Stimulated activated CD4-positive, alpha-beta T cell treated with anti-CD3 and anti-CD28 coated beads, Interleukin-4, amount 100 ng/mL, for 48 hours (primary cell): ENCODE measurements at places on chromosomes 2 and 18.

DNA sequence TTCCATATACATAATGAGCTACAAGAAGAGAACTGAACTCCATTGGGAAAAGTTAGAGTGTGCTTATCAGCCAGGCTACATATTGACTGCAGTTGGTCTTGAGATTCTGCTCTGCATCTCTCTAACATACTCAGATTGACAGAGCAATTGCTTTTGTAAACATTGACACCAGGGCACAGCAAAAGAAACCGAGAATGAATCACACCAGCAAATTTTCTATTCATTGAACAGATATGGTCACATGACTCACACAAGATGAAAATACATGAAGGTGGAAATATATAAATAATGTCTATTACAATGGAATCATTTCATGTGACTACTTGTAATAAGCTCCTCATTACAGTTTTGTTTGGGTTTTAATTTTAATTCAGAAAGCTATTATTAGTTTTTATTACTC is 691.9 kb upstream of the TMEFF2 start:
- no peak for DNase-seq

- DNase-seq = no peak
Measured at GRCh38 chr2:230642966-230643365, 69.7 kb upstream of the CAB39 start.

GRCh38 chr2:161316701-161317100 is 8.5 kb downstream of the PSMD14 start:
- no peak for DNase-seq

GRCh38 chr18:54783139-54783538 is 45.1 kb upstream of the RAB27B start:
- no peak for DNase-seq

- no peak for DNase-seq
Measured at GRCh38 chr18:67766930-67767329, 250.4 kb upstream of the DSEL start.

- no peak for DNase-seq
Measured at GRCh38 chr18:25189391-25190185, 162.4 kb downstream of the ZNF521 start.

DNA sequence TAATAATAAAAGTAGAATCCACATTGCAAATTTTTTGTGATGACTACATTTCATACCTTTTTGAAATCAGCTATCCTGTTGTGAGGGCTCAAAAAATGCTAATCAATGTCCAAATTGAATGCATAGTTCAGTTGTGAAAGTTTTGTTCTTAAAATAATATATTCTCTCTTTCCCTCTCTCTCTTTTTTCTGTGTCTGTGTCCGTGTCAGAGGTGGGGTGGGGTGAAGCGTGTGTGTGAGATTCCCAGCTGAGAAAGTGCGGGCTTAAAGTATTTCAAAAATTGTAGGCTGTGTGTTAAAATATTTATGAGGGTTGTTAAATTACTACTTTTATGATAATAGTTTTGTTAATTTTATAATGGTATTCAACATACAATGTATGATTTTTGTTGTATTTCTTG is 388.0 kb upstream of the LRRTM4 start:
- DNase-seq = no peak

DNA sequence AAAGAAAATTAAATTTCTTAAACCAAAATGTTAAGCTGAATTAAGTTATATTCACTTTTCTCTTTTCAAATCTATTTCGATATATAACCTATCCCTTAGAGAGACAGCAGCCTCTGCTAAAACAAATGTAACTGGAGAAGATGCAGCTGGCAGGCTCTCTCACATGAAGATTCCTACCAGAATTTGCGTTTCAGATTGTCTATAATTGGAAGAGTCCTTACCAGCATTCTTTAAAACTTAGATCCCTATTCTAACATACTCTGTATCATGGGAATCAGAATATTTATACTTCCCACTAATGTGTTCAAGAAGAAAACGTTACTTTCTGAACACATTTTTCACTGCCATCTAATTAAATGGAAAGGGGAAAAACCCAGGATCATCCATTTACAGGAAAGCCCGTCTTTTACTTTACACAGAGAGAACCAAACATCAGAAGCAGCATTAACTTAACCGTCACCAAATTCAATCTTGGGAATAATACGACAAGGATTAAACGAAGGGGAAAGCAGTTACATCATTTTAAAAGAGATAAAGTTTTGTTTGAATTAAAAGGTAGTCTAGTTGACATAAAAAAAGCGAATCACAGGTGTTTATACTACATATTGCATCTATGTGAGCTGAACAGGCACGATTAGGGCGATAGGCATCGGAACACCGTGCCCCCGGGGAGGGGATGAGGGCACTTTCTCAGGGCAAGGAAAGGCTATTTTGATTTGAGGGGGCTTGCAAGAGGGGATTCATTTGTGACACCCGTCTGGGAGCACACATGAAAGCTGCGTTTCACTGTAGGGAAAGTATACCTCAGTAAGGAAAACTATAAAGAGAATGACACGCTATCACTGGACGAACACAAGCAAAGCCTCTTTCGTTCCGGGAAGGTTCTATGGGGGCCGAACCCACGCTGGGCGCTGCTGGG is 1.3 kb downstream of the PTPN2 start:
- DNase-seq = no peak

GRCh38 chr2:11822746-11823451 is 76.5 kb downstream of the LPIN1 start:
- DNase-seq = no peak

DNA sequence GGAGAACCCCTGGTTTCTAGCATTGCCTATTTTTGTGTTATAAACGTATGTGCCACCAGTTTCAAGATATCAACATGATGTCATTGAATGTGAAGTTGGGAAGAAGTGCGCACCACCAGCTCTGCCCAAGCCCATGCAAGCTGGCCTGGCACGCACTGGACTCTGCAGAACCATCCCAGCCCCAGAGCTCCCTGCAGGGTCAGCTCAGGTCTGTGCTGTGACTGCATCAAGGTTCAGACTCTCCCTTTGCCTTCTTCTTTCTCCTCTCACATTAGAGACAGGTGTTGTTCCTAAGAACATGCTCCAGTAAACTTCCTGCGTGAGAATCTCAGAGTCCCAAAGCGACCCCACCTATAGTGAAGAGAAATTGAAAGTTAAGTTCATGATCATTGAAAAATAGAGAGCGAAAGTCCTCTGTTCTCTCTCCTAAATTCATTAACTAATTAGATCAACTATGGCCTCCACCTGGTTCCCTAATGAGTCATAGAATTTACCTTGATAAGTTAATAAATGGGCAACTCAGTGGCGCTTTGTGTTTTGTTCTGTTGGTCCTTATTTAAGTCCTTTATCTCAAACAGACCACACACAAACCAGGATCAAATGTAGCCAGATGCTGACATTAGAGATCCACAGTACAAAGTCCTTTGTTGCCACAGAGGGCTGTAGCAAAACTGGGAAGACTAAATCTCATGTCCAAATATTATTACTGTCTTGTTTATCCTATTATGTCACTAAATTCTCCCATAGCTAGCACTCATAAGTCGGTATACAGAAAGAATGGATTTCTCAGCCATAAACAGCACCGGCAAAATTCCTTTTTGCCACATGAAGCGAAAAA is 432.3 kb downstream of the STK39 start:
- DNase-seq = no peak

GRCh38 chr2:14340703-14341102 is 291.8 kb upstream of the LRATD1 start:
- DNase-seq = no peak

GRCh38 chr18:77042583-77042982 is 90.0 kb downstream of the MBP start:
- no peak for DNase-seq

- DNase-seq = no peak
Measured at GRCh38 chr2:207224381-207224780, 58.6 kb upstream of the KLF7 start.

- DNase-seq = no peak
Measured at GRCh38 chr2:179925713-179926112, 64.3 kb upstream of the ZNF385B start.

- no peak for DNase-seq
Measured at GRCh38 chr18:51426996-51427395, 229.5 kb upstream of the MEX3C start.

DNA sequence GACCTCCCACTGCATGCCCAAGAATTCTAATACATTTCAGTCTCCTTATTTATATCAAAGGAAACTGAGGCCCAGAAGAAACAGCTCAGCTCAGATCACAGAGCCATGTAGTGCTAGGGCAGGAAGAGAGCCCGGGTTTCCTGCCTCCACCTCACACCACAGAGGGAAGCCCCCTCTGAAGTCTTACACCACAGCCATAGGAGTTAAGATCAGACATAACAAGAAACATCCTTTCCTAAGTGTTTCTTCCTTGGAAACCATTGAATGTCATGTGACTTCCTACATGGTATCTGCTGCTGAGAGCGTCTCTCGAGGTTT is 102.1 kb downstream of the MTCL1 start:
- no peak for DNase-seq
